ENCODE measurements at places on chromosomes 1 and 21. TPM values are rescaled to one million over a fixed set of nuclear protein-coding genes. Genes with fewer than 3 reads are reported as not detected.

GRCh38 chr1:174964261-174964971, 35.3 kb upstream of the CACYBP start:
- H3K36me3 ChIP-seq, result peaks cover 38% of the 10 kb centered on the region
- H3K27ac ChIP-seq, result no peak overlapping the region
- DNase-seq, result no peak
- H3K4me1 ChIP-seq, result peaks cover 3% of the 10 kb centered on the region

GRCh38 chr1:182698971-182699370, 14.6 kb upstream of the RGS8 start:
- no peak for DNase-seq
- no peak overlapping the region for H3K4me3 ChIP-seq
- peaks cover 7% of the 10 kb centered on the region for H3K4me1 ChIP-seq
- H3K27me3 ChIP-seq, result no peaks in the 10 kb centered on the region

GRCh38 chr1:194171596-194171995, 985.2 kb upstream of the B3GALT2 start:
- H3K27ac ChIP-seq, result no peak overlapping the region
- DNase-seq, result no peak
- peaks cover 2% of the 10 kb centered on the region for H3K4me1 ChIP-seq
- no peaks in the 10 kb centered on the region for H3K36me3 ChIP-seq

- H3K4me1 ChIP-seq, result no peaks in the 10 kb centered on the region
- no peaks in the 10 kb centered on the region for H3K27me3 ChIP-seq
- H3K36me3 ChIP-seq, result peaks cover 74% of the 10 kb centered on the region
- DNase-seq, result no peak
- no peak overlapping the region for H3K27ac ChIP-seq
These were observed 16.2 kb downstream of the SLC2A1 start for GRCh38 chr1:42942444-42942843.

DNA sequence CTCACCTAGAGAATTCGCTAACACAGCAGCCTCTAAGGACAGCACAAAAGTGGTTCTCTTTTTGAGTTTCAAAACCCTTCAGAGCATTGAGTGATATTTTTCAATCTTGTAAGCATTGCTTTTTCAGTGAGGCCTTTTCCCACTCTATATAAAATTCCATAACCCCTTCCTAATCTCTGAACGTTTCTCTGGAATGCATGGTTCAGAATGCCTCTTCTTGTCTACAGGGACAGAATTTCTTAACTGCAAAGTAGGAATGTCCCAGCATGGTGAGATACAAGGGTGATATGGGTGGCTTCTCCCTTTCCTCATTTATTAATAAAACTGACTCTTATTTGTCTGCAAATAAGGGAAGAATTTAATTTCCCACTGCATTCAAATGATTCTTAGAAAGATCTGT, 377.9 kb downstream of the LTN1 start:
- H3K27ac ChIP-seq, result no peak overlapping the region
- no peak for DNase-seq
- H3K36me3 ChIP-seq, result no peaks in the 10 kb centered on the region
- no peak overlapping the region for H3K4me3 ChIP-seq

The GBP5 gene
- total RNA-seq, result not detected

DNA sequence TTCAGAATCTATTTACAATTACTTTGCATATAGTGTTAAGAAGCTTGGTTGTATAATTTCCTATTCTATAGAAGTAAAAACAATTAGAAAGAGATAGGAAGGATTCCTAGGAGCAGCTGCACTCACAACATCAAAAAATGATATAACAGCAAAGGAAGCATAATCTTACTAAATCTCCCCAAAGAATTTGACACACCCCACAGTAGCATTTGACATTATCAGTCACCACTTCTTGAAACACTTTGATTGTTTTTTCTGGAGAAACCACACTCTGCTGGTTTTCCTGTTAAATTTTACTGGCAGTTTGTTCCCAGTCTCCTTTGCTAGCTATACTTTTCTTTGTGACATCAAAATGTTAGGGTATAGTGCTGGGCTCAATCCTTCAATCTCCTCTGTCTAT, 100.8 kb upstream of the KIAA1614 start:
- no peak overlapping the region for H3K27ac ChIP-seq
- no peaks in the 10 kb centered on the region for H3K4me1 ChIP-seq
- peaks cover 6% of the 10 kb centered on the region for H3K36me3 ChIP-seq
- H3K4me3 ChIP-seq, result no peak overlapping the region

- H3K4me3 ChIP-seq, result no peak overlapping the region
- no peaks in the 10 kb centered on the region for H3K27me3 ChIP-seq
- no peaks in the 10 kb centered on the region for H3K36me3 ChIP-seq
- DNase-seq, result no peak
- no peaks in the 10 kb centered on the region for H3K4me1 ChIP-seq
These were observed 117.5 kb downstream of the BACH1 start for GRCh38 chr21:29416268-29416667.

The FCRL5 gene
- 1.1 TPM for total RNA-seq

The ERG gene
- total RNA-seq, result 0.11 TPM

The ZNF695 gene
- total RNA-seq, result 22.3 TPM

DNA sequence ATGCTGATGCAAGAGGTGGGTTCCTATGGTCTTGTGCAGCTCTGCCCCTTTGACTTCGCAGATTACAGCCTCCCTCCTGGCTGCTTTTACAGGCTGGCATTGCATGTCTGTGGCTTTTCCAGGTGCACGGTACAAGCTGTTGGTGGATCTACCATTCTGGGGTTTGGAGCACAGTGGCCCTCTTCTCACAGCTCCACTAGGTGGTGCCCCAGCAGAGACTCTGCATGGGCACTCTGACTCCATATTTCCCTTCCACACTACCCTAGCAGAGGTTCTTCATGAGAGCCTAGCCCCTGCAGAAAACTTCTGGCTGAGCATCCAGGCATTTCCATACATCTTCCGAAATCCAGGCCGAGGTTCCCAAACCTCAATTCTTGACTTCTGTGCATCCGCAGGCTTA, 989.0 kb downstream of the PLA2G4A start:
- no peaks in the 10 kb centered on the region for H3K4me1 ChIP-seq
- H3K27ac ChIP-seq, result no peak overlapping the region
- H3K36me3 ChIP-seq, result peaks cover 16% of the 10 kb centered on the region
- DNase-seq, result no peak
- no peaks in the 10 kb centered on the region for H3K27me3 ChIP-seq

- peak overlapping the region; percentile 82 for H3K4me3 ChIP-seq
- H3K27me3 ChIP-seq, result no peaks in the 10 kb centered on the region
- H3K27ac ChIP-seq, result no peak overlapping the region
- no peaks in the 10 kb centered on the region for H3K36me3 ChIP-seq
- DNase-seq, result peak; percentile 47
- H3K4me1 ChIP-seq, result no peaks in the 10 kb centered on the region
These were observed 31.8 kb upstream of the JUN start for GRCh38 chr1:58815686-58816071.

The SLC6A9 gene
- total RNA-seq, result 30.1 TPM

GRCh38 chr1:214219902-214220301, 61.1 kb upstream of the SMYD2 start:
- no peak overlapping the region for H3K27ac ChIP-seq
- no peaks in the 10 kb centered on the region for H3K36me3 ChIP-seq
- DNase-seq, result no peak
- no peak overlapping the region for H3K4me3 ChIP-seq

DNA sequence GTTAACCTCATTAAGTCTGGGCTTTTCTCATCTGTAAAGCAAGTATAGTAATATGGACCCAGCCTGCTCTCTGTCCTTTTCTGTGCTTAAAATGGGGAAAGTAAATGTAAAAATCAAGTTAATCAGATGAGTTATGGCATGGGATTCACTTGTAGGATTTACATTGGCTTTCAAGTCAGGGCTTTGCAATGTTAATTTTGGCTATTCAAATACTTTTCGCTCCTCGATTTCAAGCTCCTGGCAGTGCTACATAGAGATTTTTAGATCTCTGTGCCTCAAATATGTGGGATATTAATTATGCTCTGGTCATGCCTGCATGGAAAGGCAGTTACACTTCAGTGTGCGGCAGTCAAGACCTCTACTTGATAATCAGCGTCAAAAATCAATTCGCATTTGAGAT, 709.8 kb downstream of the LTN1 start:
- DNase-seq, result no peak
- H3K4me3 ChIP-seq, result no peak overlapping the region
- H3K27me3 ChIP-seq, result no peaks in the 10 kb centered on the region
- no peak overlapping the region for H3K27ac ChIP-seq
- H3K36me3 ChIP-seq, result peaks cover 2% of the 10 kb centered on the region

- peaks cover 70% of the 10 kb centered on the region for H3K36me3 ChIP-seq
- no peaks in the 10 kb centered on the region for H3K4me1 ChIP-seq
- no peak overlapping the region for H3K4me3 ChIP-seq
- no peak overlapping the region for H3K27ac ChIP-seq
- no peak for DNase-seq
- no peaks in the 10 kb centered on the region for H3K27me3 ChIP-seq
These were observed 6.6 kb downstream of the PEX10 start for GRCh38 chr1:2405588-2406295.

GRCh38 chr1:21339356-21340229, 49.3 kb upstream of the ECE1 start:
- peaks cover 4% of the 10 kb centered on the region for H3K27me3 ChIP-seq
- no peaks in the 10 kb centered on the region for H3K4me1 ChIP-seq
- no peak overlapping the region for H3K4me3 ChIP-seq
- H3K27ac ChIP-seq, result no peak overlapping the region
- no peaks in the 10 kb centered on the region for H3K36me3 ChIP-seq

The TMEM82 gene
- total RNA-seq, result 1.4 TPM

The BEND5 gene
- 5.6 TPM for total RNA-seq

GRCh38 chr1:246182149-246182851, 324.8 kb downstream of the SMYD3 start:
- H3K4me3 ChIP-seq, result no peak overlapping the region
- no peaks in the 10 kb centered on the region for H3K36me3 ChIP-seq
- H3K27me3 ChIP-seq, result no peaks in the 10 kb centered on the region
- no peak for DNase-seq

- DNase-seq, result no peak
- peaks cover 6% of the 10 kb centered on the region for H3K36me3 ChIP-seq
- H3K4me1 ChIP-seq, result no peaks in the 10 kb centered on the region
These were observed 429.6 kb downstream of the SMYD3 start for GRCh38 chr1:246077476-246077875.

DNA sequence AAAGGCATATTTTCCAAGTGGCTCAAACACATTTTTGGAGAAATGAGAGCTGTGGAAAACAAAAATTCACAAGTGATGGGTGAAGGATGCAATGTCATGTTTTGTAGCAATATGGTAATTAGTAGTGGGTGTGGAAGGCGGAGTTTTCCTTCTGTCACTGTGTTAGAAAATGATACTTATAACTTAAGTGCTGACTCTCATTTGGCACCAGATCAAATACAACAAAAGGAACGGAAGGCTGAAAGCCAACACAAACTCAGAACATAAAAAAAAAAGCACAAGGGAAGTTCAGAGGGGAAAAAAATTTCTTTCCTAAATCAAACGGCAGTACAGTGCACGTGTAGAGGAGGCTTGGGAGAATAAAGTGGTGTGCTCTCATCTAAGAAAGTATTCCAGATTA, at the start of gene TNFSF18:
Gene TNFSF18, minus strand, starts transcription at position 77 of the 400 bp plus-strand sequence. Its CDS starts 45 bp downstream, at position 32.
- DNase-seq, result no peak
- no peak within 1 kb of the TSS for H3K4me3 ChIP-seq
- no peaks in the 10 kb centered on the region for H3K4me1 ChIP-seq

DNA sequence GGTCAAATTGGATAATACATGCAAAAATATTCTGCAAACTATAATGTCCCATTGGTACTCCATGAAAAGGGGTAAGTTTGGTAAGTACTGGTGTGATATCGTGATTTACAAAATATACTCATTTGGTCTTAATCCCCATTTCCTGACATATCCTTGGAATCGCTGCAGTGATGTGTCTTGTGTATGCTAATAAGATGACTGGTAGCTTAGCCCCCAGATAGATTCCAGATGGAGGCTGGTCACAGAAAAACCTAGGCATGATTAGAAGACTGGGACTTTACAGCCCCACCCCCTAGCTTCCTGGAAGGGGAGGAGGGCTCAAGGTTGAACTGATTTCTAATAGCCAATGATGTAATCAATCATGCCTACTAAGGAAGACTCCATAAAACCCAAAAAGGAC, 3.0 kb downstream of the VAMP4 start:
- no peaks in the 10 kb centered on the region for H3K4me1 ChIP-seq
- DNase-seq, result no peak
- H3K36me3 ChIP-seq, result no peaks in the 10 kb centered on the region

DNA sequence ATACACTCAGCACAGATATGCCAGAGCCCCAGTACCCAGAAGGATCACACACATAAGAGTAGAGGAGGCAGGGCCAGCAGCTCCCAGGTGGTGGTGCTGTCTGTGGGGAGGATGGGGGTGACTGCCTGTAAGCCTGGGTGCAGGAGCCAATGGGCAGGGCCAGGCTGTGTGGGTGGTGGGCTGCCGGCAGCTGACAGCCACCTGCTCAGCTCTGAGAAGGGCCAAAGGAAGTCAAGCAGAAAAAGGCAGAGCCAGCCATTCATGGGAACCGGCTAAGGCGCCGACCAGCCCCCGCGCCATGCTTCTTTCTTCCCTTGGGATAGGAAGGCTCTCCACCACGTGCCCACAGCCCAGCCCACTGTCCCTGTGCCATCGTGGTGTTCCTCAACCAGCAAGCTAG, 14.1 kb downstream of the PIK3C2B start:
- no peak overlapping the region for H3K4me3 ChIP-seq
- DNase-seq, result no peak
- no peaks in the 10 kb centered on the region for H3K27me3 ChIP-seq
- H3K27ac ChIP-seq, result no peak overlapping the region
- H3K36me3 ChIP-seq, result no peaks in the 10 kb centered on the region

GRCh38 chr1:154843636-154844296, 26.3 kb downstream of the KCNN3 start:
- no peaks in the 10 kb centered on the region for H3K27me3 ChIP-seq
- H3K4me1 ChIP-seq, result no peaks in the 10 kb centered on the region
- H3K27ac ChIP-seq, result no peak overlapping the region
- H3K36me3 ChIP-seq, result no peaks in the 10 kb centered on the region
- no peak overlapping the region for H3K4me3 ChIP-seq

GRCh38 chr1:207152792-207153468, 48.9 kb downstream of the C4BPA start:
- H3K36me3 ChIP-seq, result no peaks in the 10 kb centered on the region
- no peaks in the 10 kb centered on the region for H3K4me1 ChIP-seq
- DNase-seq, result no peak

The YTHDF2 gene
- total RNA-seq, result 196 TPM

The CSF3R gene
- total RNA-seq, result not detected

GRCh38 chr1:98145655-98146054, 224.8 kb upstream of the DPYD start:
- DNase-seq, result no peak
- no peak overlapping the region for H3K4me3 ChIP-seq
- H3K36me3 ChIP-seq, result no peaks in the 10 kb centered on the region
- H3K4me1 ChIP-seq, result no peaks in the 10 kb centered on the region
- H3K27ac ChIP-seq, result no peak overlapping the region

The PLXNA2 gene
- total RNA-seq, result 0.57 TPM

The ELAPOR1 gene
- 1.1 TPM for total RNA-seq

GRCh38 chr1:51313268-51313852, 17.0 kb downstream of the TTC39A start:
- no peak overlapping the region for H3K27ac ChIP-seq
- DNase-seq, result peak; percentile 67
- no peak overlapping the region for H3K4me3 ChIP-seq
- no peaks in the 10 kb centered on the region for H3K27me3 ChIP-seq
- H3K36me3 ChIP-seq, result no peaks in the 10 kb centered on the region

DNA sequence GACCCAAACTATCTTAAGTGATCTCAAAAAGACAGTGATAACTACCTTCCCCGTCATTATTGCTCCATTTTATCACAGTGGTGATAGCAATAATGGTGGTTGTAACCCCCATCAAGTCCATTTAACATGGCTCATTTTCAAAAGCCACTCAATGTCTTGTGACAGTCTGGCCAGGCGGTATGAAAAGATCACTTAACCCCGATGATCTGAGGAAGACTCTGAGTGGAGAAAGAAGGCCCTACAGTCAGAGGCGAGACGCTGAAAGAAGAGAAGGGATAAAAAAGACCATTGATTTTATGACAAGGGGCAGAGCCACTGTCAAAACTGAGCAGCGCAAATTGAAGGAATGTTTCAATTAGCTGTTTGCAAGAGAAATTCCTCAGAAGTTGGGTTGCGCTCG, 417.2 kb upstream of the PBX1 start:
- no peaks in the 10 kb centered on the region for H3K36me3 ChIP-seq
- DNase-seq, result no peak
- no peak overlapping the region for H3K4me3 ChIP-seq
- H3K4me1 ChIP-seq, result no peaks in the 10 kb centered on the region
